Naive thymus-derived CD4-positive, alpha-beta T cell (primary cell): ENCODE measurements at places on chromosomes 13 and 19. TPM values are rescaled to one million over a fixed set of nuclear protein-coding genes. Genes with fewer than 3 reads are reported as not detected.
A peak's percentile ranks its signal among the peaks of the same experiment; 100 is the strongest.

Gene PBX4
- total RNA-seq, result 42.1 TPM

Gene ZGLP1
- 5.3 TPM for total RNA-seq

Gene PPP1R13L
- total RNA-seq, result 3.2 TPM

Gene PGLYRP1
- not detected for total RNA-seq

Gene PCDH17
- not detected for total RNA-seq

Gene MED4
- total RNA-seq, result 46.9 TPM

Gene ANGPTL4
- not detected for total RNA-seq

Gene CEACAM4
- total RNA-seq, result 0.60 TPM

DNA sequence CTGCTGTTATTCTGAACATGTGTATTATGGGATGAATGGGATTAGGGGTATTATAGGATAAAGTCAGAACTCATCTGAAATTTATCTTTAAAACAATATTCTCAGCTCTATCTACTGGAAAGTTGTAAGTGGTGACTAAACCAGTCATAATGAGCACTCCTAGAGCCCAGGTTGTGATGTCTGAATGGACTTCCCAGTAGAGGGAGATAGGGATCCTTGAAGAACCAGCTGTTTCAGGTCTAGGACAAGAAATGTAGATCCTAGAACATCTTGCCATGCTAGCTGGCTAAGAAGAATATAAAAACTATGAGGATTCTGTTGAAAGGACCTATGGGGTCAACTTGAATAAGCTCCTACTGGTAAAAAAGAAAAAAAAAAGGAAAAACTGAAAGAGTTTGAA, 310.8 kb downstream of the SLC7A1 start:
- DNase-seq, result no peak

DNA sequence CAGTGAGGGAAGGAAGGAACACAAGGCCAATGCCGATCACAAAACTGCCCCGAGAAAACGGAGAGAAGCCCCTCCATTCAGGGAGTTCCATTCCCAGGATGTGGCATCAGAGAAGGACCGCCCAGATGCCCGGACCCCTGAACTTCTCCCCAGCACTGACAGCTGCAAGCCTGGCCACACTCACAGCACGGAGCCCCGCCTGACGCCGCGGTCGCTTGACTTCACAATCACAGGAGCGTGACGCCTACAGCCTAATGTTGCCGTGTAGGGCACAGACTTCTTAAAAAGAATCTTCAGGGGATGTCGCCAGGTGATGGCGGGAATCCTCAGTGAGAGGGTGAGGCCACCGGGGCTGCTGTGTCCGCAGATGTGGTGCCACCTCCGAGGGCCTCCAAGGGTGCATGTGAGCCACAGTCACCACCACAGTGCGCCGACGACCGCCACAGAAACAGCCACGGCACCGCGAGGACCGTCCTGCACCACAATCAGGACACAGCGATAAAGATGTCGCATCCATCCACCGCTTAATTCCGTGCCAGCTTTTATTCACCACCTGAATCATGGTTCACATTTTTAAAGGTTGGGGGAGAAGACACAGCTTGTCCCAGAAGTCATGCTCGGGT, 77.2 kb downstream of the SPACA7 start:
- no peak for DNase-seq

- peak; percentile 38 for DNase-seq
These were observed 686 bp downstream of the SETDB2 start for GRCh38 chr13:49444524-49445395.

- DNase-seq, result no peak
These were observed 4.8 kb downstream of the GPR42 start for GRCh38 chr19:35375505-35376307.

DNA sequence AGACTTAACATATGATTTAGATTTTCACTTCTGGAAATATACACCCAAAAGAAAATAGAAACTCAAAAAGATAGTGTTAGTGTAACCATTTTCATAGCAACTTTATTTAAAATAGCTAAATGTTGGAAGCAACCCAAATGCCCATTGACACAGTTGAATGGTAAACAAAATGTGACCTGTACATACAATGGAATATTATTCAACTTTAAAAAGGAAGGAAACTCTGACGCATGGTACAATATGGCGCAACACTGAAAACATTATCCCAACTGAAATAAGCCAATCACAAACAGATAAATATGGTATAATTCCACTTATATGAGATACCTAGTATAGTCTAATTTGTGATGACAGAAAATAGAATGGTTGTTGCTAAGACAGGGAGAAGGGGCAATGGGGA, 1456.1 kb upstream of the MIR17HG start:
- DNase-seq, result no peak

DNA sequence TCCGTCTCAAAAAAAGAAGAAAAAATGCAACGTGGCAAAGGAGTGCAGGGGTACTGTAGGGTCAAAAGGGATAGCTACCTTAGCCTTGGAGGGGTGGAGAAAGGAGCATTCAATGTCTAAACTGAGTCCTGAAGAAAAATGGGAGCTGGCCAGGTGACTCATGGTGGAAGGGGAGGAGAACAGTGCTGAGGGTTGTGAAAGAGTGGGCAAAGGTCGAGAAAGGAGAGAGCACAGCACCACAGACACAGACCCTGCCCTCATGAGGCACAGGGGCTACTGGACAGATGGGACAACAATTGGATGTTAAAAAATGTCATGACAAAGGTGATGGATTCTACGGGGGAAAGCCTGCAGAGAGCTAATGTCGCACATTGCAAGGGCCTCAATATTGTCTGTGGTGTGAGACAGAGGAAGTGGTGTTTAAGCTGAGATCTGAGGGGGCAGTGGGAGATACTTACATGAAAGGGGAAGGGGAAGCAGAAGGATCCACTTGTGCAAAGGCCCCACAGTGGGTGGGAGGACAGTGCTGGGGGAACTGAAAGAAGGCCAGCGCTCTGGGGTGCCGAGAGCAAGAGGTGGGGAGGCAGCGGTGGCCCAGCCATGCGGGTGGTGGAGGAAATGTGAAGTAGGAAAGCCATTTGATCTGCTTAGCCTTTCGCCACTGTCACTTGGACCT, 42.9 kb upstream of the URAD start:
- no peak for DNase-seq

- DNase-seq, result no peak
These were observed 2.0 kb upstream of the GNG14 start for GRCh38 chr19:12685831-12686230.

GRCh38 chr13:39283072-39283471, 244.8 kb downstream of the NHLRC3 start:
- no peak for DNase-seq

GRCh38 chr19:18001777-18002345, 6.1 kb upstream of the ARRDC2 start:
- no peak for DNase-seq

DNA sequence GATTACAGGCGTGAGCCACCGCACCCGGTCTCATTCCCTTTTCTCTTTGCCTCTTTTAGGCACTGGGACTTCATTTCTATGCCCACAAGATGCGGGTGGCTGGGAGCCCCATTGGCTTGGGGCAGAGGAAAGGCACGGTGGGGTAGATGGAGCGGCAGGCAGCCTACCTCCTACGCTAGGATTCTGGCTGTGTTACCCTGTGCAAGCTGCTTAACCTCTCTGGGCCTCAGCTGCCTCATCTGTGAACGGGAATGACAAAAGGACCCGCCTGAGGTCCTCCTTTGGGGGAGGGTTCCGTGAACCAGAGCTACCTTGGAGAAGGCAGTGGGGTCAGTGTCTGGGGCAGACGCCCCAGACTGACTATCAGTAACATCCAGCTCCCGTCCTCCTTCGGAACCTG, 9.3 kb upstream of the LINGO3 start:
- DNase-seq, result no peak

DNA sequence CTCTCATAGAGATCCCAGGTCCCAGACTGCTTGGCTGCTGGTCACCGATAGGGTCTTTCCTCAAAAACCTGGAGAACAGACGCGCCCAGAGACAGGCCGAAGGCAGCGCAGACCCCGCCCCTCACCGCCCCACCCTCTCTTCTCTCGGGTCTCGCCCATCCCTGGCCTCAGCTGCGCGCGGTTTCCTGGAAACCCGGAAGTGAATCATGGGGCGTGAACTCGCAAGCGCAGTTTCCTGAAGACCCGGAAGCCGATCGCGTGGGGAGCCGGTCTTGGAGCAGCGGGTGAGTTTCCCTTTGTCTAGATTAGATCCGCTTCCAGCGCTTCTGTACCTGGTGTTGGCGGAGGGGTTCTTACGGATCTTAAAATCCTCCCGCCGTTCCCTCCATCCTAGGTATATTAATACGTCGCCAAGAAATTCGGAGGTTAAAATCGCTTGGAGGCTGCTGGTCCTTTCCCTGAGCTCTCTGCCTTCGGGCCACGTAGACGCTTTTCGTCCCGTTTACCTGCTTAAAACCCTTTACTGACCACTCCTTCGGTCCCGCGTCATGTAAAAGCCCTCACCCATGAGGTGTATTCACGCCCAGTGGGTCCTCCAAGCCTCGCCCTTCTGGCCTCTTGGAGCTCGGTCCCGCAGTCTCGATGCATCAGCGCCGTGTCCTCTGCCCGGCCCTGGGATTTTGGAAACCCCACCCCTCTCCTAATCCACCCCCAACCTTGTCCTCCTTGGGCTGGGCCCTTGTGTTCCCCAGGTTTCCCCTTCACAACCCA, at the start of gene ZNF578:
Gene ZNF578, plus strand, starts transcription at position 230 of the 771 bp plus-strand sequence. CDS start 48,293 bp downstream, outside the sequence.
- DNase-seq, result peak; percentile 59

GRCh38 chr19:7701654-7702457, at the start of gene FCER2:
Gene FCER2 (minus strand): TSS chr19:7702131. CDS start chr19:7699760, 2,371 bp downstream.
- DNase-seq, result no peak

GRCh38 chr19:51271067-51271466, 20.2 kb downstream of the SIGLECL1 start:
- DNase-seq, result no peak

DNA sequence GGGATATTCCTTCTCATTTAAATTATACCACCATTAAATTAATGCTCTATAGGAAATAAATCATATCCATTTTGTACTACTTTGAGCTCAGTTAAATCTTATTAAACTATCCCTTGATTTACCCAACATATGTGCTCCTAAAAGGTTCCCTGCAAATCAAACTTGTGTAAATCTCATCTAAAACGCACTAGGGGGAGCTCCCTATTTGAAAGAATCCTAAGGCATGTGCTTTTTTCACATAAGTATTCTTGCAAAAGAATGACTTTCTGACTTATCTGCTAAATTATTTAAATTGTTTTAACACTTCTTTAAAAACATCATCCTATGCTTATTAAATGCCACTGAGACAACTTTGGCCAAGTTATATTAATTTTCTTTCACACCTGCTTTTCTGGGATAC, 7.9 kb downstream of the INTS6 start:
- DNase-seq, result peak; percentile 25

DNA sequence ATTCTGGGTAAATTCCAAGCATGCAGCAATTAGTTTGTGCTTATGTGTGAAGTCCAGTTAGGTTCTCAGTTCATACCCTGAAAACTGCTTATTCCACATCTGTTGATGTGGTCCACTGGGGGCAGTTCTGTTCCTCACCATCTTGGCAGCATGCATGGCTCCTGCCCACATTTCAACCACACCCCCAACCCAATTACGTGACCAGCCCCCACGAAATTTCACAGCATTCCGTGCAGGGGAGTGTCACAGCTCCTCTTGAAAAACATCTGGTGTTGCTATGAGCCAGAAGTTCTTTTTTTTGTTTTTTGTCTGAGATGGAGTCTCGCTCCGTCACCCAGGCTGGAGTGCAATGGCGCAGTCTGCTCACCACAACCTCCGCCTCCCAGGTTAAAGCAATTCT, 9.1 kb upstream of the ERVK3-1 start:
- DNase-seq, result no peak

DNA sequence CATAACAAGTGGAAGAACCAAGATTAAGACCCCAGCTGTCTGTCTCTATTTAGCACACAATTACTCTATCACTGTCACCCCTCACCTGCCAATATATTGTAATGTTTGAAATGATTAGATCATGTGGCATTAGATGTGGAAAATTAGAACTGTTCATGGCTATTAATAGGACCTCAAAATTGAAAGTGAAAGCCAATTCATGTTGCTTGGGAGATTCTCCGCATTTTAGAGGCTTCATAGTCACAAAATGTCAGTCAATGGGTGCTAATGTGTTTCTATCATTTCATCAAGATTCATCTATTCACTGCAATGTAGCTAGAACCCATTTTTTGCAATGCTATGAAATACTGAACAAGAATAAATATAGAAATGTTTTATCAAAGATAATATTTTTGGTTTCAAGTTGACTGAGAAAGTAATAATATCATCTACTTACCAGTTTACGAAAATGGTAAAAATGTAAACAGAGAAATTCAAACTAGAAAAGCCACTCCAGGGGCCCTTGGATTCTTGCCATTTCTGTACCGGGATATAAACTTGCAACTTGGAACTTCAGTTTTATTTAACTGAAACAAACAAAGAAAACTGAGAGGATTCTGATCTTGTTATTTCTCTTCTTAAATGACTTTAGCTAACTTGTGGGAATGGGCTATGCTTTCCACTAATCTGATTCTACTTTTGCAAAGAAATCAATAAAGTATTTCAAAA, 388.6 kb downstream of the DCT start:
- no peak for DNase-seq

DNA sequence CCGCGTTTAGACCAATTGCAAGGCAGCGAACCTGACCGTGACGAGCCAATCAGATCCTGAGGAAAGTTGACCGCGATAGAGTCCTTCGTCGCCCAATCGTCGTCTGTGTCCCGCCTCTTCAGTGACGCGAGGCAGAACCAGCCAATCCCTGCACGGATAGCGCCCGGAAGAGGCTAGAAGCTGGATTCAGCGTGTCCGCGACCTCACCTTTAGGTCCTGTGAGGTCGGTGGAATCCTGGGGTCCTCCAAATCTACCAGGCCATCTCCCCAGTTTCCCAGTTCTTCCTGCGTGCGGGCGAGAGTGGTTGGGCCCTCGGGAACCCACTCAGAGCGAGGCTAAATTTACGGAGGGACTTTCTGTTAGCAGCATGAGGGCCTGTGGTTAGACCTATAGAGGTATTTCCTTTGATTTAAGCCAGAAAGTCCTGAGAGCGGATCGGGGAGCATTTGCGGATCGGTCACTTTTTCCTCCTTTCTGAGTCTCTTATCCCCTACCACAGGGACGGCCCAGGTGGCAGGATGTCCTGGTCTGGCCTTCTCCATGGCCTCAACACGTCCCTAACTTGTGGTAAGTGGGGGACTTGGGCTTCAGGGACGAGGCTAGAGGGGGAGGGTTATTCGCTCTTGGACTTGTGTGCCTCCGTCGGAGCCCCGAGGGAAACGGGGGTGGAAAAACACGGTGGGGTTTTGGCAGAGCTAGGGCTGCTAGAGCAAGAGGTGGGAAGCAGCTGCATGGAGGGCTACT, at the start of gene MRPS12:
Gene MRPS12, plus strand, starts transcription at position 169 of the 745 bp plus-strand sequence. Its CDS starts 351 bp downstream, at position 520.
- DNase-seq, result peak; percentile 98

DNA sequence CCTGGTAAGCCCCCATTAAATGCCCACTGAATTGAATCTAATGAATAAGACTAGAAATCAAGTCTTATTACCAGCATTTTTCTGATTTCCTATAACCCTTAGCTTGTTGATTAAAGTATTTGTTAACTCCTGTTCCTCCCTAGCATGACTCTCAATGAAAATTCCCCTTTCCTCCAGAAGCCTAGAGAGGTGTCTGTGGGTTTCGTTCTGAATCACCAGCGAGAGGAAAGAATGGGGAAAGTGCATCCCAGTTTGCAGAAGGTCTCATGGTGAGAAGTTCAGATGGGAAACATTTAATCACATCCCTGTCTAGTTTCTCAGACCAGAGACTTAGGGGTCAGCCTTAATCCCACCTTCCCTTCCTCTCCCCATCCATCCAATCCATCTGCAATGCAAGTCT, 26.9 kb downstream of the POU2F2 start:
- DNase-seq, result no peak
